NCI-H524 treated with DMSO at 0.1 percent for 48 hours (cell line): ENCODE measurements at places on chromosomes 11 and 22.

DNA sequence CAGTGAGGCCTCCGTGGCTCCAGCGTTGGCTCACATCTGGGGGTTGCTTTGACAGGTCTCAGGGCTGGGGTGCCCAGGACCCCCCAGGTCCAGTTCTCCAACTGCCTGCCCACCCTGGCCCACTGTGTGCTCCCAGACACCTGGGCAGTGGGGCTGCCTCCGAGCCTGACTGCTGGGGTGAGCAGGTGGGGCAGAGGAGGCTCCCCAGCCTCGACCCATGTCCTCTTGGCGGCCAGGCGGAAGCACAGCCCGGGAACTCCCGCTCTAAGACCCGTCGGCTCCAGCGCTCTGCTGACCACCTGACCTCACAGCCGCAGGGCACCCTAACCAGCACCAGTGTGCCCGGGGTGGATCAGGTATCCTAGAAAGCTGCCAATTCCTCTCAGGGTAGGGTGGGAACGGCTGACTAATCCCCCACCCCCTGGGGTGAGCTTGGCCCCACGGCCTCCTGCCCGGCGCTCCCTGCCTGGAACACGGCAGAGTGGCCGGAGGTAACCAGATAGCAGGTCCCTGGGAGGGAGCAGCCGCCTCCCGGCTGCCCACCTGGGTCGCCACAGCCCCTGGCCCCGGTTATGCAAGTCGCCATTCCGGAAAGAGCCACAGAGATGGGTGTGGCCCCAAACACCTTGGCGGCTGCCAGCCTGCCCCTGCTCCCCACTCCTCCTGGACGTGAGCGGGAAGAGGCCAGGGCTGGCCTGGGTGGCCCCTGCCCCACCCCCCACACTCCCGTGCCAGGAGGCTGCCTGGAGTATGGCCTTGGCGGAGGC, 19.2 kb upstream of the MUC5B start:
- no peak for DNase-seq

DNA sequence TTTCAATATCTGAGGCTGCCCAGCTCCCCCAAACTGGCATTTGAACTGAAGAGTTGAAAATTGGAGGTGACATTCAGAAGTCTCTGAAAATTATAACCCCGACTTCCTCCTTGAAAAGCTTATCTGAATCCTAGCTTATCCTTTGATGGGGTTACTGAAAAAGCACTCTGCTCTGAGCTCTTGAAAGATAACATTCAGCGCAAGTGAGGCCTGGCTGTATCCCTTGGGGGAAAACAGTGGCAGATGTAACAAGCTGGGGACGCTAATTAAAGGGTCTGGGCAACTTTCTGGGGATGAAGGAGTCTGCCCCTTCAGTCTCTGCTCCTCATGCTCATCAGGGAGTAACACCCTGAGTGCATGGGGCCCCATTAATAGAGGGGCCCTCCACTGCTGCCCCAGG, 402.0 kb upstream of the CADM1 start:
- peak; percentile 60 for DNase-seq

GRCh38 chr11:70020336-70021214, 57.5 kb upstream of the ANO1 start:
- DNase-seq: no peak

DNA sequence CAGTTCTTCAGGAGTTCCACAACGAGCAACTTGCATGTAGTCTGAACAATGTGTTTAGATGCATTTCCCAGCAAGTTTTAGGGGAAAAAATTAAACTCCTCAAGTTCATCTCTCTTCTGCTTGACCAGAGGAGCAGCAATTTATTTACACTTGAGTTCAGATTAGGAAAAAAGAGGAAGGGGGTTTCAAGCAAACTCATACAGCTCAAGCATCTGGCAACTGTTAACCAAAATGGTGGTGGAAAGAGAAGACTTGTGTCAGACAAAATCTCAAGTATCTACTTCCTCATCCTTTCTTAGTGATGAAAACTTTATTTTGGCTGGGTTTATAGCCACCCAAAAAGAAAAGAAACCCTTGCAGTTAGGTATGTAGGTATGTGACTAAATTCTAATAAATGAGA, 29.1 kb upstream of the PICALM start:
- no peak for DNase-seq

GRCh38 chr11:59787816-59788215, 22.8 kb downstream of the MRPL16 start:
- no peak for DNase-seq

GRCh38 chr11:127037001-127037400, 36.4 kb upstream of the KIRREL3 start:
- no peak for DNase-seq
